ENCODE measurements at places on chromosomes 4 and X.

GRCh38 chrX:70196961-70197720 lies 19.9 kb downstream of the DGAT2L6 start:
- peak; percentile 20 for DNase-seq

GRCh38 chrX:135531813-135532212 lies 11.4 kb downstream of the INTS6L start:
- no peak for DNase-seq

GRCh38 chr4:13378973-13379759 lies 105.0 kb downstream of the RAB28 start:
- no peak for DNase-seq

GRCh38 chr4:94390804-94391410 lies 48.3 kb upstream of the HPGDS start:
- no peak for DNase-seq

- no peak for DNase-seq
Observed at GRCh38 chrX:16638533-16638932, 11.4 kb upstream of the S100G start.

DNA sequence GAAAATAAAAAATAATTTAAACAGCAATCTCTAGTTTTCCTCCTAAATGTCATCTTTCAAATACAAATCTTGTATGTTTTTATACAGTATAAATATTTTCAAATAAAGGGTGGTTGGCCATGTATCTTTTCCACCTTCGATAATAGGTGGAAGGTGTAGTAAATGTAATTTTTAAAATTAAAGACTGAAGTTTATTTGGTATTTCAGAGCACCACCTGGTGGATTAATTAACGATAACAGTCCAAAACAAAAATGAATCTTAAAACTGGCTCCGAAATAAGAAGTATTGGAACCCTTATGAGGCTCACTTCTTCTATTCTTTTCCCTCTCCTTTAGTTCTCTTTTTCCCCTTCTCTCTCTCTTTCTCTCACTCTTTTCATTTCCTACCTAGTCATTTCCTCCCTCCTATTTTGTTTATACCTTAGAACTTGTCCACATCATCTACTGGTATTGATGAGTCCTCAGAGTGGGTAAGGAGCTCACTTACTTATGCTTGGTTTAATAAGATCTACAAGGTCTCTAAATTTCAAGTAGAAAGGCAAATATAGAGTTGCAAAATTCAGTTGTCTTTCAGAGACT lies 82.9 kb upstream of the EXOC1L start:
- no peak for DNase-seq

DNA sequence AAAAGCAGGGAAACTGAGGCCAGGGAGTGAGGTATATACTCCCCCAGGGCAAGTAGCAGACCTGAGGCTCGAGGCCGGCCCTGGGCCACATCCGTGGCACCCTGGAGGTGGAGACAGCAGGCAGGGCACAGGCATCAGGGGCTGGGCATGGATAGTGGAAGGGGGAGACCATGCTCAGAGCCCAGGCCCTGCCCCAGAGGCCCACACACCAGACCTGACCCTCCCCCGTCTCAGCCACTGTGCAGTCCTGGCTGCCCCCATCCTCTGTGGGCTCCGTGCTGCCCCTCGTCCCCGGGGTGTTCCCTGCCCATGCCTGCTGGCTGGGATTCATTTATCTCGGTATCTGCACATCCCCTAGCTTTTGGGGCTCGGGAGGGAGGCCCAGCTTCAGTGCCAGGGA lies 103.1 kb upstream of the NKX1-1 start:
- DNase-seq = no peak

DNA sequence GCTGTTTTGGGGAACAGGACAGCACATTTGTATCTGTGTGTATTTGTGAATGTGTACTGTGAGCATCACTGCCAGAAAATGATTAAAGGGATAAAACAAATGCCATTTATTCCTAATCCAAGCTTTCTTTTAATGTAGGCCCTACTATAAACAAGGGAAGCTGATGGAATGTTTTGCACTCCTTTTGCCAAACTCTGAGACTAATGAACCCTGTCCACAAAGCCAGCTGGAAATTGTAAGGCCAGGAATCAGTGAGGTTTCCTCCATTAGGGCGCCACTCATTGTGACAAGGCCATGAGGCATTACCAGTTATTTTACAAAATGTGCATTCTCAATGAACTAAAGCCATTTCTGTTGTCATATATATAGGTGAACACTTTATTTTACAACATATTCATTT lies 163.0 kb upstream of the NAP1L5 start:
- DNase-seq = no peak

GRCh38 chr4:83616252-83616651 lies 80.3 kb downstream of the GPAT3 start:
- no peak for DNase-seq

- DNase-seq = no peak
Observed at GRCh38 chr4:105541420-105541819, 11.0 kb upstream of the ARHGEF38 start.

- DNase-seq = no peak
Observed at GRCh38 chr4:124936427-124936826, 223.9 kb upstream of the ANKRD50 start.

DNA sequence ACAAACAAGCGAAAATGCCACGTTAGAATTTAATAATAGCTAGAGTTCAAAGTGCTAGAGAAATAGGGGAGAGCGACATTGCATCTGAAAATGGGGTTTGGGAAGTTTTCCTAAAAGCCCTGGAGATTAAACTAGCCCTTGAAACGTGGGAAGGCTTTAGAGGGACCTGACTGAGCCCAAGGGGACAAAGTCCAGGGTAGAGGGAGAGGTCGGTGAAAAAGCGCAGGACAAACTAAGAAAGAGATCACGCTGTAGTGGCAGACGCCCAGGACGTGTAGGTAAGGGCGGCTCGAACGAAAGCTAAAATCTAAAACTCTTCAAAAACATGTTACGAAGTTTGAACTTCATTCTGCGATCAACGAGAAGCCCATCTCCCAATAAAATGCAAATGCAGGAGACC lies 1.1 kb upstream of the ATP11C start:
- DNase-seq = no peak

DNA sequence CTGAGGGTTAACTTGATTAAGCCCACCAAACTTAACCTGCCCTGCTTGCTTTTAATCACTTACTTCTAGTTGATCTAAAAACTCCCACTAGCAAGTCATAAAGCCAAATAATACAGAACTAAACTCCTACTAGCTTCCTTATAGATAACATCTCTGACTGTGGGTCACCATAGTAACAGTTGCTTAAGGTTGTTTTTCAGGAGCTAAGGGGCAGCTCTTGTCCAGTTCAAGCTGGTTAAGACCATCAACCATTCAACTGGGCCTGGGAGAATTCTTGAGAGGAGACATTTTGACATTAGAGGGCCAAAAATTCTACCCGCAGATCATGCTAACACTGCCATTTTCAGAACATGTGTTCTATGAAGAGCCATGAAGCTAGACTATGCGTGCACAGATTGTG lies 67.0 kb downstream of the UCHL1 start:
- no peak for DNase-seq

DNA sequence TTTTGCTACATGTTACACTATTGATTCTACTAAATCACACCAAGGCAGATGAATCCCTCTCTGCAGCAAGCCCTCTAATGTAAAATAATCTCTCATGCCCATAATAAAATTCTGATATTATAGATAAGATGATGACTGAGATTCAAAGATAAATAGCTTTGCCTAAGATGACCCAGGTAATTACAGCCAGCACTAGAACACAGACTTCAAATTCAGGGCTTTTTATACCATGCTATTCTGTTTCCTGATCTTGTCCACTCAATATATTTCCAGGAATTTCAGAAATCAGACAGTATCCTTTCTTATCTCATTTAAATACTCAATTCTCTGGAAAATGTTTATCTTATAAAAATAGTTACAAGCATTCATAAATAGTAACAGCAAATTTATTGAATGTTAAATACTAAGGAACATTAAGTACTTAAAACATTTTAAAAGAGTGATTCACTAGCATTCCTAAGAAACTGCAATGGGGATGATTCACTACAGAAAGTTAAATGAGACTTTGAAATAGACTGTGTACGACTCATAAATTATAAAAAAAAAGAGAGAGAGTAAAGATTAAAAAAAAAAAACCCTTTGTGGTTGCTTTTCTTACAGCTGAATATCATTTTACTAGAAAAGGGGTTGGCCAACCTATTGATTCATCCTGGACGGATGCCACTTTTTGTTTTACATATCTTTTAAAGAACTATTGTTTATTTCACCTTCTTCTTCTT lies 45.8 kb upstream of the IL21 start:
- DNase-seq = no peak

DNA sequence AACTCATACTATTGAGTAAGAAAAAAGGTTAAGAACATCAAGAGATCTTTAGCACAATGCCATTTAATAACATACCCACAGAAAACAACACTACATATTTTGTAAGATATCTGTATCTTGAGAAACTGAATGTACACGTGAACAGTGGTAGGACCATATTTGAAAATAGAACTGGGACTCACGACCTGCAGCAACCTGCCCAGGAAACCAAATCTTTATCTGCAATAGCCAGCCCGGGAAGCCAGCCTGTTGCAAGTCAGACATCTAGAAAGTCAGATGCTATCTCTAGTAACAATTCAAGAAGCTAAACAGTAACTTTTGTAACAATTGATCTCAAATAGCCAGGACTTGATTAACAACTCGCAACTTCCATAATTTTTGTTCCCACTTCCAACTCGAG lies 52.6 kb upstream of the SOD3 start:
- DNase-seq = no peak

DNA sequence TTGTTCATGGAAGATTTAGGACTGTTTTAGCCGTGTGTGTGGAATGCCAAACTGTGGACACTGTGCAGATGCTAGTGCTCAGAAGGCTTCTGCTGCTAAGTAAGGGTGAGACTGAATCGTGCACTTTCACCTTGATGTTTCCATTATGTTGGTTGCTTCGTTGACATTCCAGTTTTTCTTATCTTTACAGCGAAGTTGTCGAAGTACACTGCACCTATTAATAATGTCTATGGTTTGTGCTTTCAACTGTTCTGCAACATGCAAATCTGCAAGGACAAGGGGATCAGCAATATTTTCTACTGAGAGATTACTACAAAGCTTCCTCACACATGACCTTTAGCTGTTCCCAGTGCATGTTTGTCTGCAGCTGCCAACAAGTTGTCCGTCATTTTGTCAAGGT lies 67.7 kb downstream of the UGT2A3 start:
- no peak for DNase-seq

- DNase-seq = no peak
Observed at GRCh38 chr4:165610679-165611437, 232.1 kb downstream of the CPE start.
